ENCODE measurements at places on chromosomes 6 and 20. TPM values are rescaled to one million over a fixed set of nuclear protein-coding genes. Genes with fewer than 3 reads are reported as not detected.

INSM1 gene
- total RNA-seq: not detected

TMEM244 gene
- not detected for total RNA-seq

ADTRP gene
- total RNA-seq: 0.80 TPM

TMEM63B gene
- 20.6 TPM for total RNA-seq

CLVS2 gene
- not detected for total RNA-seq
